ENCODE measurements at places on chromosomes 12 and 14. TPM values are rescaled to one million over a fixed set of nuclear protein-coding genes. Genes with fewer than 3 reads are reported as not detected.

DNA sequence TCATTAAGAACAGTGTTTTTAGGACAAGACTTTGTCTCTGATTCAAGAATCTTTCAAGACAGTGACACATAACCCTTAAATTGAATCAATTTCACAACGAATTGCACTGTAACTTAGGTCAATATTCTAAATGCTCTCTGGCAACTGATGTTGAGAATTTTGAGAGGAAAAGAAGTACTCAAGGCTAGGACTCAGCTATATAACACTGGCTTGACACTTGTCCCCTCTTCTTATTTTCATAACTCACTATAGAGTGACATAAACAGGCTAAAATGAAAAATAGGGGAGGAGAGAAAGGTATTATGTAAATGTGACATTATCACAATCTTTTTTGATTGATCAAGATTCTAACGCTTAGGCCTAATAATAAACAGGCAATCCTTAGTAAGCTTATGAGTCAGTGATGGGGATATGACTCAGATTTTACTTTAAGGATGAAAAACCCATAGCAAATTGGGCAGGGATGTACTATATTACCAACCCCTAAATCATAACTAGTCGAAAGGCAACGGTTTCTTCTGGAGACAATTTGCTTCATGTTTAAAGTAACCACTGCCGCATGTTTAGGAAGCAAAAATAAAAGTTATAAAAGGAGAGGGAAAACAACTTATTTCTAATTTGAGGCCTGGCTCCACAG lies 10.9 kb downstream of the BTG1 start:
- DNase-seq: no peak

- no peak for DNase-seq
These were observed at the start of gene ASCL1 for GRCh38 chr12:102957339-102958050. TSS of gene ASCL1 (plus strand) at chr12:102957674. CDS start at chr12:102958245, 571 bp downstream.

GRCh38 chr12:5332551-5332950 lies 99.4 kb upstream of the NTF3 start:
- DNase-seq: no peak

DNA sequence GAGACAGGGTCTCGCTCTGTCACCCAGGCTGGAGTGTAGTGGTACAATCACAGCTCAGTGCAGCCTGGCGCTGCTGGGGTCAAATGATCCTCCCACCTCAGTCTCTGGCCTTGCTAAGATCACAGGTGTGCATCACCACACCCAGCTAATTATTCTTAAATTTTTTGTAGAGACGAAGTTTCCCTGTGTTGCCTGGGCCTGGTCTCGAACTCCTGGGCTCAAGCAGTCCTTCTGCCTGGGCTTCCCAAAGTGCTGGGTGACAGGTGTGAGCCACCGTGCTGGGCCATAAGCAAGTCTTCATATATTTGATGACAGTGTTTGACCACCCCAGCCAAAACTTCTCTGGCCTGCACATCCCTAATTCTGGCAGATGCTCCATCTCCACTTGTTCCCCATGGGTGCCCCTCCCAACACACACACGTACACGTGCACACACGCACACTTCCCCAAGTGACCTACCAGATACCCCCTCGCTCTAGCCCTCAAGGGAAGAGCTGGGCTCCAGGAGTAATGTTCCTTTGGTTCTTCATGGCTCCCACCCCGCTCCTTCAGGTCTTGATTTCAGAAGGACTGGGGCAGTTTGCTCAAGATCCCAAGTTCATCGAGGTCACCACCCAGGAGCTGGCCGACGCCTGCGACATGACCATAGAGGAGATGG lies 104.3 kb upstream of the FKBP4 start:
- DNase-seq: no peak

- DNase-seq: no peak
These were observed 24.8 kb downstream of the KCNA1 start for GRCh38 chr12:4934407-4935035.

DNA sequence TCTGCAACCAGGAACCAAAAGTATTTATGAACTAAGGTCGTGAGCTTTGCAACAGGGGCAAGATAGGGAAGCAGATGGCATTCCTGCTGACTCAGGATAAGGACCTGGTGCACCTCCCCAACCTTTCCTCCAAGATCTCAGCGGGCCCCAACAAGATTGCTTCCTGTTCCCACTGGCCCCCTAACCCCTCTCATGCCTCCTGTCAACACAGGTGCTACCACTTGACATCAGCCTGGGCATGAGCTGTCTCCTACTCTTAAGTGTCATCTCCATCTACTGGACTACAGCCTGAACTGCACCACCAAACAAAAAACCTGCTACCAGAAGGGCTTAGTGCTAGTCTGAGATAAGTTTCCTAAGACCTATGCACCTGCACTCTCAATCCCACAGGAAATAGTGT lies 32.7 kb downstream of the MED6 start:
- no peak for DNase-seq

- no peak for DNase-seq
These were observed at the start of gene SMOC1 for GRCh38 chr14:69879175-69880043. TSS of gene SMOC1 (plus strand) at chr14:69879416. CDS start at chr14:69879679, 263 bp downstream.

- DNase-seq: no peak
These were observed 20.1 kb downstream of the MDM2 start for GRCh38 chr12:68827895-68828671.

The IL23A gene
- polyA plus RNA-seq: 12.3 TPM

The KRT77 gene
- not detected for polyA plus RNA-seq
